Pulmonary artery endothelial cell (primary cell): ENCODE measurements at places on chromosomes 6 and 20. TPM values are rescaled to one million over a fixed set of nuclear protein-coding genes. Genes with fewer than 3 reads are reported as not detected.

DNA sequence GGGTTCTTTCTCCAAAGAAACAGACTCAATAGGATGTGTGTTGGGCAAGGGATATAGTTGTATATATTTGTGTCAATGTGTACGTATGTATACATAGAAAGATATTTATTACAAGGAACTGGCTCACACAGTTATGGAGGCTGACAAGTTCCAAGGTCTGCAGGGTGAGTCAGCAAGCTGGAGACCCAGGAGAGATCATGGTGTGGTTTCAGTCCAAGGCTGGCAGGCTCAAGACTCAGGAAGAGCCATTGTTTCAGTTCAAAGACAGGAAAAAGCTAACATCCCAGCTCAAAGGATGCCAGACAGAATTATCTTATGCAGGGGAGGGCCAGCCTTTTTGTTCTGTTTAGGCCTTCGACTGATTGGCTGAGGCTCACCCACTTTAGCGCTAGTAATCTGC is 89.9 kb upstream of the RALGAPA2 start:
- DNase-seq: peak; percentile 78

DNA sequence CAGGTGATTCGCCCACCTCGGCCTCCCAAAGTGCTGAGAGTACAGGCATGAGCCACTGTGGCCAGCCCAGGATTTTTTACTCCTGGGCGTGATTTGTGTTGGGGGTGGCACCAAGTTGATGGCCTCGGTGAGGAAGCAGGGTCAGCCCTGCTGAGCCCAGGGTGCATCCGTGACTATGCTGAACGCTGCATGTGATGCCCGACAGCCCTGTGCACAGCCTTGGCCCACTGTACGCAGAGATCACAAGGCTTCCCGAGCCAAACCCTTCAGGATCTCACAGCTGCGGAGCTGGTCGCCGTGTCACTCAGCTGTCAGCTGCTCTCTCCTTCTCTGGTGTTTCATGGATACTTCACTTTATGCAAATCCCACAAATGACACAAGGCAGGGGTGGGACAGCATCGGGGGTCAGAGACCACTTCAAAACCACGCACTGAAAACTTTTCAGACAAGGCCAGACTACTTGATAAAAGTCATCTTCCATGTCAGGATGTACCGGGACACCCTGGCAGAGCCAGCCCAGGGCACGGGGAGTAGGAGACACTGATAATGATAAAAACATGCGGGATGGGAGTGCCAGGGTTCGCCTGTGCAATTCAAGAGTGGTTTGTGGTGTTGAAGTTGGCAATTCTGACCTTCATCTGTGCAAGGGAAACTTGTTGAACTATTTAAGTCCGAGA is 31.2 kb upstream of the RPS6KA2 start:
- DNase-seq: no peak

PGC gene
- total RNA-seq: not detected in 2 replicates

DNA sequence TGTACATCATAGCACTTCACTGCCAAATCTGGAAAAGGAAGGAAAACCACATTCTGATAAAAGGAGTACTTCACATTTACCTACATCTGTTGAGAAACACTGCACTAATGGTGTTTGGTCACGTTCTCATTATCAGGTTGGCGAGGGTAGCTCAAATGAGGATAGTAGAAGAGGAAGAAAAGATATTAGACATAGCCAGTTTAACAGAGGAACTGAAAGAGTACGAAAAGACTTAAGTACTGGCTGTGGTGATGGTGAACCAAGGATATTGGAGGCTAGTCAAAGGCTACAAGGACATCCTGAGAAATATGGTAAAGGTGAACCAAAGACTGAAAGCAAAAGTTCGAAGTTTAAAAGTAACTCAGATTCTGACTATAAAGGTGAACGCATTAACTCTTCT is 32.0 kb upstream of the GJA10 start:
- no peak for DNase-seq

SPATS1 gene
- not detected in 2 replicates for total RNA-seq

- DNase-seq: no peak
These were observed 48.2 kb downstream of the KLHL32 start for GRCh38 chr6:96972689-96973088.

DNA sequence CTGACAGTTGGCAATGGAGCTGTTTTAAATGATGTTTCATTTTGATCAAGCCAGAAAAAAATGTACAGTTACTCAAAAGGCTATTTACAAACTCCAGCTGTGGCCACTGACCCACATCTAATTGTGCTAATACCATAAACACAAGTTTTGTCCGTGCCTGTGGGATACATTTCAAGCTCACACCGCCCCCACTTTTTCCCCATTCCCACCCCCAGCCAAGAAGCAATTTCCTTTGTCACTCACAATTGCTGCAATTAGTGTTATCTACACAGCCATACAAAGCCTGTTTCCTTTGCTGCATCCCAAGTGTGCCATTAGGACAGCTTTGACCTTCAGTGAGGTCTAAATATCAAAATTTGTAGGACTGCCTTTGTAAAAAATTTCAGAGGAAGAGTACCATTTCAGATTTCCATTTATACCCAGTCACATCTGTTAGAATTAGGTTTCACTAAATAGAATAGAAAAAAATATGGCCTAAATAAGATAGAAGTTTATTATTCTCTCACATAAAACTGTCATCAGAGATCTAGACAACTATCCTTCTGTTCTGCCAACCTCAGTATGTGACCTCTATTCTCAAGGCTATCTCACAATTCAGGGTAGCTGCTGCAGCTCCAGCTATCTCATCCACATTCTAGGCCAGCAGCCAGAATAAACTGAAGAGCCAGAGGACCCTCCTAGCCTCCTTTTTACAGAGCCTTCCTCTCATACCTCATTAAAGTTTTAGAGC is 202.6 kb downstream of the NFATC2 start:
- no peak for DNase-seq

GRCh38 chr6:111301946-111302345 is 181.1 kb downstream of the REV3L start:
- no peak for DNase-seq

DNA sequence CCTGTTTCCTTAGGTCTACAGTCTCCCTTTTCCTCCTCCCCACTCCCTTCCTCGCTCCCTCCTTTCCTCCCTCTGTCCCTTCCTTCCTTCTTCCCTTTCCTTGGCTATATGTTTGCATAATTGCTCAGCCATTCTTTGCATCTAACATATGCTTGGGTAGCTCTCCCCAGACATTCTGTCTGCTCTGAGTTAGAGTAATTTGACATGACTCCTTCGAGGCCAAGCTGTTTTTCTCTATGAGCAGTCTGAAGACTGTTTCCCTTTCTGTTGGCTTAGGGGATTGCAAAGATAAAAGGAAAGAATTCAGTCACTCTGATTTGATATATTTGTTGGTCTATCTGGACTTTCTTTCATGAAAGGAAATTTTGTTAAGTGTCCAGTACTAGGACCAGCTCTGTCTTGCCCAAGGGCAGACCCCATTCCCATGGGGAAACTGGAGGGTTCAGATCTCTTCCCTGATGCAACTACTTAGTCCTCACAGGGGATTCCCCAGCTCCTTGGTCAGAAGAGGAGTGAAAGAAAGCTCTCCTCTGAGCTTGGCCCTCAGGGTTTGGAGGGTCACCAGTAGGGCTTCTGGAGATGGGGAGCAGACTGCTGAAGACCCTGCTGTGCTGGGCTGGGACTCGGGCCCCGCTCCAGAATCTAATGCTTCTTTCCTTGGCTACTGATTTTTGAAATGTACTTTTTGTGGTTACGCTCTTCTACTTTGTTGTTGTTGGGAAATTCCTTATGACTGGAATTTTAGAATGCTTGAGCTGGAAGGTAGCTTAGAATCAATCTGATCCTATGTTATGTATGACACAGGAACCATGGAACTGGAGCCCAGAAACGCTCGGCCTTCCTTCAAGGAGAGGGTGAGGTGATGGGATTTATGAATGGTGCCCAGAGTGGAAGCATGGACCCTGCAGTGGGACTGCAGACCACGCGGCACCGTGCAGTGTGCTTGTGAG is 63.7 kb upstream of the SLC22A23 start:
- no peak for DNase-seq

- no peak for DNase-seq
These were observed 139.5 kb downstream of the C6orf58 start for GRCh38 chr6:127716465-127716864.

GRCh38 chr6:64062960-64063683 is 427.5 kb downstream of the PHF3 start:
- no peak for DNase-seq

DNA sequence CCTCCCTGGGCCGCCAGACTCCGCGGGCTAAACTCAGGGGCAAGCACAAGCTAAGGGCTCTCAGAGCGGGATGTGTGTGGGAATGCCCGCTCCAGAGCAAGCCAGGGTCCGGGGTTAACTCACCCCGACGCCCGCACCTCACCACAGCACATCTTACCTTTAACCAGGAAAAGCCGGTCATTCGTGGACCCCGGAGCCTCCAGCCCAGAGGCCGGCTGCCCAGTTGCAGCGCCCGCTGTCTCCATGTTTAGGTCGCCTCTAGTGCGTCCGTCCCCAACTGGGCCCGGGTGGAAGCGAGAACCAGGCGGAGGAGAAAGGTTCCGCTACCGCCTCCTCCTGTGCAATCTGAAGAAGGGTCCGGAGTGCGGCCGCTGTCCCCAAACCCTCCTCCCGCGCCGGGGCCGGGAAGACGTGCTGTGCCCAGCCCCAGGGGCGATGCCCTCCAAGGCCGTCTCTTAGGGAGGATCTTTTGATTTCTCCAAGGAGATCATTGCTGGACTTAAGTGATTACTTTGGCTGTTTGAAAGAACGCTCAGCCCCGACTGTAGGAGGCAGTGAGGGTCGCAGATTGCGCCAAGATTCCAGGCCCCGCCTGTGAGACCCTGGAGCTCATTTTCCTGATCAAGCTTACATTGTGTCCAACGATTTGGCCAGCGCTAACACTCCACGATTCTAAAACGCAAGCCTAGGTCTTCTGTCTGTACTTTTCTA is at the start of gene TMEM242:
Gene TMEM242 (minus strand): TSS at position 265 of the 711 bp plus-strand sequence. CDS start 20 bp downstream, at position 245.
- DNase-seq: peak; percentile 84

- no peak for DNase-seq
These were observed 13.3 kb upstream of the MAS1L start for GRCh38 chr6:29501106-29501505.

VSTM2L gene
- total RNA-seq: 0.20 and 0.35 TPM in 2 replicates

AKAP12 gene
- total RNA-seq: 285 and 309 TPM in 2 replicates

DCDC2 gene
- not detected in 2 replicates for total RNA-seq

- DNase-seq: no peak
These were observed 4.1 kb upstream of the MOXD1 start for GRCh38 chr6:132405143-132405915.

- DNase-seq: no peak
These were observed 20.5 kb upstream of the TIAM2 start for GRCh38 chr6:154974485-154975149.

DNA sequence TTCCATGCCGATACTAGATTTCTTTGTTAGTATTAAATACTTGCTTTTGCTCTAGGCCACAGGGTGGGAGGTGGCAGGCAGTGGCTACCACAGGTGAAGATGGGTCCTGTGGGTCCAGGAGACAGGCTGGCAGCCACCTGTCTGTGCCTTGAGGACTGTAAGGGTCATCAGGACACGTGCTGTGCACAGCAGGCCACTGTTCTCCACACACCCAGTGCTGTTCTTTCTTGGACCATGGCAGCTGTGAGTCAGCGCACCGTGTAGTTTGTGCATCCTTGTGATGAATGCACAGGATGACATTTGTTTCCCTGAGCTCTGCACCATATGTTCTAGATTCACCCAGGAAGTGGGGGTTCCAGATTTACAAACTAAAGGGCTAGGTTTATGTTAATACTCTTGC is 317.0 kb downstream of the ZFAND3 start:
- no peak for DNase-seq

- DNase-seq: no peak
These were observed 45.8 kb upstream of the PIM1 start for GRCh38 chr6:37123957-37124729.

- DNase-seq: no peak
These were observed 23.2 kb downstream of the DIDO1 start for GRCh38 chr20:62902926-62903615.

- peak; percentile 15 for DNase-seq
These were observed 88.9 kb upstream of the ELOVL5 start for GRCh38 chr6:53437557-53438202.

GRCh38 chr6:34386316-34387137 is 5.9 kb downstream of the NUDT3 start:
- DNase-seq: no peak

DNA sequence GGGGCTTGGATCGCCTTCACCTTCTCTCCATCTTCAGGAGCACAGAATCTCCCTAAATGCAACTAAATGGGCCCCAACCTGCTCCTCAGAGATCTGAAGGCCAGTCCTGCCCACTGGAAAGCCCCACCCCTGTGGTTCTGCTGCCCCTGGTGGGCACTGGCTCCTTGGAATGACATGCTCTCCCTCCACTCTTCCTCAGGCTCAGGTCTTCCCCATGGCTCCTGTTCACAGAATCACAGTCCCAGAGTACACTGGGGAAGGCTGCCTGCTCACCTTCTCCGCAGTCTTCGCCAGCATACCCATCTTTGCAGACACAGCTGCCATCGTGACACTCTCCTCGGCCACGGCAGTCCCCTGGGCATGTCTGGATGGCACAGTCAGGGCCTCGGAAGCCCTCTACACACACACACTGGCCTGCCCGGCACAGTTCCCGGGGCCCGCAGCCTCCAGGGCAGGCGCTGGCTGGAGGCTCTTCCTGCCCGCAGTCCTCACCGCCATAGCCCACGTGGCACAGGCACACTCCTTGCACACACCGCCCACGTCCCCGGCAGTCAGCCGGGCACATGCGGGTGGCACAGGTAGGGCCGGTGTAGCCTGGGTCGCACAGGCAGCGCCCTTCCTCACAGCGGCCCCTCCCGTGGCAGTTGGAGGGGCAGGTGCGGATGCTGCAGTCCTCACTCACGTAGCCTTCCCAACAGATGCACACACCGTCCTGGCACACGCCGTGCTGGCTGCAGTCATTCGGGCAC is 13.6 kb downstream of the TNXB start:
- DNase-seq: no peak

DNA sequence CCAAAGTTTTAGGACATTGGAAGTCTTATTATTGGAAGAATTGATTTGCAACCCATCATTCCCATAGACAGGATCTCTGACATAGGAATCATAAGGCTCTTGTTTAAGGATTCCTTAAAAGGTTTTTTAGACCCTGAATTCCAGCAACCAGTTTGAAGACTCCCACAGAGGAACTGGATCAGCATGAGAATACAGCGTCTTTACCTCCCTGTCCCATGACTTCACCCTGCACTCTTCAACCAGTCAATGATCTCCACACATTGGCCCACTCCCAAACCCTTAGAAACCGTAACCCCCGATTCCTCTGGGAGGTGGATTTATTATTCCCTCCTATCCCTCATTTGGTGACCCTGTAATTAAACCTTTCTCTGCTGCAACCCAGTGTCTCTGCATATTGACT is 150.7 kb upstream of the PLCB4 start:
- DNase-seq: no peak

- no peak for DNase-seq
These were observed 131.8 kb downstream of the CFAP61 start for GRCh38 chr20:20184149-20184548.

DNA sequence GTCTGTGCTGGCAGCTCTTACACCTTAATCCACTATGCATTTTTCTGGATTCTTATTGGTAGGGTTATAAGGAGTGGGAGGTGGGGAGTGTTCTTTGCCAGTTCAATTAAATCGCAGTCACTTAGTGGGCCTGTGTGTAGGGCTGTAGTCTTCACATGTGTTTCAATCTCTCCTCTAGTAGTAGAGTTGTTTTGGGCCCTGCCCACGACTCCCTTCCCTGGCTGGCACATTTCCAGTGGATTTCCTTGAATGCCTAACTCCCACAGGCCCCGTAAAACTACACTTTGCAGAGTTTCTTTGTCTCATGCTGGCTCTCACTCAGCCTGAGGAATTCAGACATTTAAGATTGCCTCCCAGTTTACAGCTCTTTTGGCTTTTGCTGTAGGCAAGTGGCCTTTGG is 414.0 kb upstream of the OPRM1 start:
- no peak for DNase-seq

SLC22A2 gene
- not detected in 2 replicates for total RNA-seq
